ENCODE measurements at places on chromosomes 7 and 10.

DNA sequence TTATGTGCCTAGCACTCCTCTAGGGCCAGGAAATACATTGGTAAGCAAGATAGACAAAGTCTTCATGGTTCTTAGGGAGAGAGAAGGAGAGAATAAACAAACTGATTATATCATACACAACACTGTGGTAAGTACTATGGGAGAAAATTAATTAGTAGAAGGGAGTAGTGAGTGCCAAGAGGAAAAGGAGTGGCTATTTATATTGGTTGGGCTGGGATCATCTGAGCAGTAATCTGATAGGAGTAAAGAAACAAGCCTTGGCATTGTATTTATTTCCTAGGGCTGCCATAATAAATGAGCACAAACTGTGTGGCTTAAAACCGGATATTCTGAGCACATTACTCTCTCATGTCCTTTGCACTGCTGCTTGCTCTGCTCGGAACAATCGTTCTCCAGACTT is 158.1 kb upstream of the PHF14 start:
- DNase-seq = no peak

GRCh38 chr7:47689558-47689957 is 107.6 kb upstream of the TNS3 start:
- no peak for DNase-seq

- DNase-seq = no peak
These were observed 28.9 kb upstream of the FZD1 start for GRCh38 chr7:91235211-91235832.

DNA sequence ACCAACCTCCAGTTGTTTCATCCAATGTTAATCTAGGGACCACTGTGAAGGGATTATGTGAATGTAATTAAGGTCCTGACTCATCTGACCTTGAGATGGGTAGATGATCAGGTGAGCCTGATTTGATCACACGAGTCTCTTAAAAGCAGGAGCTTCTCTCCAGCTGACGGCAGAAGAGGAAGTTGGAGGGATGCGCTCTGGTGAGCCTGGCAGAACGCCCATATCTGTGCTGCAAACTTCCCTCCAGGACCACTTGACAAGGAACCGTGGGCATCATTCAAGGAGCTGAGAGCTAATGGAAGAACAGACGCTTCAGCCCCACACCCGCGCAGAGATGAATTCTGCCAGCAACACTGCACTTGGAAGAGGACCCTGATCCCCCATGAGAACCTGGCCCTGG is 642.4 kb downstream of the TNS3 start:
- DNase-seq = no peak

DNA sequence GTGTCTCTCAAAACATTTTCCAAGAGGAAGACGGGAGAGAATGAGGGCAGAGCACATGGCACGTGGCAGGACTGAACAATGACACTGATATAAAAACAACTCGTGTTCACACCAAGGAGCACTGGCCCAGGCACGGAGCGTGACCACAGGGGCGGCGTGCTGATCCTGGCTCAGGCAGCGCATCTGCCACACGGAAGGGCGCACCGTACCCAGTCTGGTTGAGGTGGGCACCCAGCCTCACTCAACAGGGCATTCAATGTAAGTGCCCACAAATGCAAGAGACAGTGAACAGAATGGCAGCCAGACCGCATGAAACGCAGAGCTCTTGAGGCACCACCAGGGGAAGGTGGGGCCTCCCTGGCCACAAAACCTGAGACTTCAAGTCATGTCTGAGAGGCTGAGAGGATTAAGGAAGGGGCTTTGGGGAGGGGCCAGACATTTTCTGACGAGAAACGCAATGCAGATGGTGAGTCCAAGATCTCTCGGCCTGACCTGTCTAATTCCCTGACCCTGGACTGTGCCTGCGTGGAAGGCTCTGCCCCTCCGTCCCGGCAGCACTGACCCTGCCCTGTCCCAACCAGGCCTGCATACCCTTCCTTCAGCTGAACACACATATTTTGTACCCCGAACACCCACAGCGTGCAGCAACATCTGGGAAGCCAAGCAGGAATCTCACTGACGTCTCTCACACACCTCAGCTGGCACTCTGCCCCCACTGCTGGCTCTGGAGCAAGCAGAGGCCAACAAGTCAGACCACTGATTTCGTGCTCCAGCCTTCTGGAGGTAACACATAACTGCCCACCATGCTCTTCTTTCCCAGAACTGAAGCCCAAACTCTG is 35.5 kb downstream of the VOPP1 start:
- no peak for DNase-seq

DNA sequence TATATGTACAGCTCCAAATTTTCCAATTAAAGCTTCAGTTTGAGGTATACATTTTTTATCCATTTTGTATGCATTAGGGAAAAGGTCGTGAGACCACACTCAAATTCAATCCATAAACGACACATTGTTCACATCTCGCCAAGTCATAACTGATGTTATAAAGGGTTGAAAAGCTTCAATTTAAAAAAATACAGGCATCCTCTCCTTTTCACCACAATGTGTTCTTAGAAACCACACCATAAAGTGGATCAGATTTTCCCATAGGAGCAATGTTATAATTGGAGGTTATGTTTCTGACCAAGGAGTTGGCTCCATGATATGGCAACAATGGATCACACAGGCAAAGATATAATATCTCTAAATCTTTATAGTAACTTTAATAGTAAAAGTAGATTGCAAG is 663.6 kb downstream of the PARD3 start:
- DNase-seq = no peak

- DNase-seq = no peak
These were observed 52.0 kb downstream of the REEP3 start for GRCh38 chr10:63573068-63573697.

GRCh38 chr10:6563075-6563474 is 17.0 kb downstream of the PRKCQ start:
- peak; percentile 64 for DNase-seq

GRCh38 chr7:132545756-132546155 is 30.5 kb downstream of the PLXNA4 start:
- no peak for DNase-seq

- DNase-seq = no peak
These were observed 201.0 kb upstream of the IMMP2L start for GRCh38 chr7:111763221-111763801.

- peak; percentile 37 for DNase-seq
These were observed 137.3 kb downstream of the PTPN20 start for GRCh38 chr10:47048526-47048905.

DNA sequence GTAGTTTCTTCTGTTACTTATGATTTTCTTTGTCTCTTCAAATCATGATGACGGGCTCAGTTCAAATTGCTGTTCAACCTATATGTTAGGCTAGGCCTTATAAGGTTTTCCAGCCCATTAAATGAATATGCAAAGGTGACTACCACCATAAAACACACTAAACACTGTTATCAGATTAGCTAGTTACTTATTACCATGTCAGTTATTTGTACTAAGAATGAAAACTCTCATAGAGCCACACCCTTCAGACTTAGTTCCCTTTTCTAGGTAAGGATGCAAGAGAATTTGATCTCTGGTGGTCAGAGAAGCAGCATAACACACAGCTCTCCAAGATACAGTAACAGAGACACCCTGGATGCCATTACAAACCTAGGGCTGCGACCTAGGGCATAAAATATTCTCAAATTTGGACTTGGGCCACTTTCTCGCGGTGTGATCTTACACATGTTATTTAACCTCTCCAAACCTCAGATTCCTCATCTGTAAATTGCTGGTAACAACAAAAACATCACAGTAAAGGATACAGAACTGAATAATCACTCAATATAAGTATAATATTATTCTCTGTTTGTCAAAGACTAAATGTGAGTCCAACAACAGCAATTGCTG is 35.6 kb downstream of the ANKMY2 start:
- no peak for DNase-seq

DNA sequence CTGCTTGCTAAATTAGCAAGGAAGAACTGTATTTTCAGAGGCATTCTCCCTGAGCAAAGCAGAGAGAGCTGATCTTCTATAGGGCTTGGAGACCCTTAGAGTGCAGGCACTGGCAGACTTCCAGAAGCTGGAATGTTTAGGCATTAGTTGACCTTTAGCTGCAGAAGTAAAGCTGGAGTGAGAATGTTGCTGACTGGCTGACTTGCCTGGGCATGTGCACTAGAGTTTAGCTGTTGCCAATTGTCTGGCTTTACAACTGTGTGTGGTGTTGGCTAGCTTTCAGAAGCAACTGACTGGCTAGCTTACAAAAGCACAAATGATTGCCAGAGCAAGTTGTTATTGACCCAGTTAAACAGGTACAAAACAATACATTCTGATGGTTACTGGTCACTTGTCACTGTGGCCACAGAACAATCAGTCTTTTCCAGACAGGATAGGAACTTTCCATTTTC is 25.1 kb downstream of the FAM13C start:
- no peak for DNase-seq
